ENCODE measurements at places on chromosomes 2 and 18.

DNA sequence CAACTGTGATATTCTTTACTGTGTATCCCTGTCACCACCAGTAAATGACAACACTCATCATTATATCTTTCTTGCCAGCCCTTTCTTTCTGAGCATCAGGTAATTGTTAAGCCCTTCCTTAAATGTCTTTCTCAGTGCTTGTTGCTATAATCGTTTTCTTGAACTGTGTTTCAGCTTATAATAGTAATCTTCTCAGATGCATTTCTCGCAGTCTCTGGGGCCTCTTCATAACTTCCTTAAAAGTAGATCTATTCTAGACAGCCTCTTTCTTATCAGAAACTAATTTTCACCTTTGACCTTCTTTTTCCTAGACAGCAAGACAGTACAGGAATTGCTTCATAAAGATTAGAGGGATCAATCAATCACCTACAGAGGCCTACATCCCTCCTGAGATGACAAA lies 648.1 kb downstream of the CPS1 start:
- DNase-seq = no peak

GRCh38 chr2:6233993-6234392 lies 541.8 kb downstream of the SOX11 start:
- no peak for DNase-seq

- DNase-seq = no peak
Observed at GRCh38 chr2:142582317-142582716, 295.1 kb upstream of the KYNU start.

- no peak for DNase-seq
Observed at GRCh38 chr2:60541056-60541651, 12.3 kb downstream of the BCL11A start.

DNA sequence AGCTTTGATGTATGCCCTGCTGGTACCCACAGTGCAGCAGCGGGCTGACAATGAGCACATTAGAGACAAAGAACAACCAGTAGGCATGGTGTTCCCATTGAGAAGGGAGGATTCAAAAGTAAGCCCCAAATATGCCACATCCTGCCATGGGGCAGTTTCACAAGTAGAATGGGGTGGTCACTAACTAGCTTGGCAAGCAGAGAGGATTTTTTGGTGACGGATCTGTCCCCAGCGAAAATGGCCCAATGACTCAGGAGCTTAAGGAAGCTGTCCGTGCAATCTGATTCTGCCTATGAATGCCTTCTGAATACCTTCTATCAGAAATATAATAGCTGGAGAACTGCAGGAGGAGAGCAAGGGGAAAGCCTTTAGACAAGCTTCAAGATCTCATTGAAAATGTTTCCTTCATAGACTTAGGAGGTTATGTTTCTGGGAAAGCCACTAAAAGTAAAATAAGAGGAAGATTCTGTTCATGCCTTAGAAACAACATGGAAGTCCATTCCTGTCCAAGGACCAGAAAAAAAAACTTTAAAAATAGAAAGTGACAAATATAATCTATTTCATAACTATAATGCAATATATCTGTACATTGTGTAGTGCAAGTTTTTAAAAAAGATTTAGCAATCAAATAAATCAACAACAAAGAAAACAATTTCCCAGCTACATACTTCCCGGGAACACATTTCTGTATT lies 117.5 kb upstream of the SLC14A2 start:
- DNase-seq = no peak

DNA sequence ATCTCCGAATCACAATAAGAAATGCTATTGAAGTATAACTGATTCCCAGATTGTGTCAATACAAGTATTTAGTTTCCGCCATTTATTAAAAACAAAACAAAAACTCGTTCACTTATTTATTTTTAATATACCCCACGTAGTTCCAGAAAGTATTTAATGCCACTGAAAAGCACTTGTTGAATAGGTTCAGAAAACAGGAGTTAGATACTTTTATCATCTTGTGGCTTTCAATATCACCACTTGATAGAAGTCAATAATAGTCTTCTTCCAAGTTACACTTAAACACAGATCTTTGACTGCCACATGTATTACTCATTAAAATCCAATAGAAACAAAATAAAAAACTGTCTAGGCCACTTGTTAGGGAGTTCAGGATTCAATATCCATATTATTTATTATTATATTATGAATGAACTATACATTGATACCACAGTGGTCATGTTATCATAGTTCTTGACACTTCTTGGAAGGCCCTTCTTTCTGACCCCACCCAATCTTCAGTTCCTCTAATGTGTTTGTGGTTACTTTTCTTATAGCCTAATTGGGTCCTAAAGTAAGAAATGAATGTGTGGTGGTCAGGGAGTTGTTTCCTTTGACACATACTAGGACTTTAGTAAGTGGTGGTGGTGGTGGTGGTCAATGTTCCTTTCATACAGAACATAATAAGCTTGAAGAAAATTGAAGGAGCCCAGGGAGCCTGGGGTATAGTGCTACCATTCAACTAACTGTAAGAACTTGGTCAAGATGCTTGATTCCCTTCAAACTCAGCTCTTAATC lies 221.3 kb upstream of the ITGA4 start:
- no peak for DNase-seq

- DNase-seq = no peak
Observed at GRCh38 chr2:150689590-150689989, 202.1 kb upstream of the RND3 start.

DNA sequence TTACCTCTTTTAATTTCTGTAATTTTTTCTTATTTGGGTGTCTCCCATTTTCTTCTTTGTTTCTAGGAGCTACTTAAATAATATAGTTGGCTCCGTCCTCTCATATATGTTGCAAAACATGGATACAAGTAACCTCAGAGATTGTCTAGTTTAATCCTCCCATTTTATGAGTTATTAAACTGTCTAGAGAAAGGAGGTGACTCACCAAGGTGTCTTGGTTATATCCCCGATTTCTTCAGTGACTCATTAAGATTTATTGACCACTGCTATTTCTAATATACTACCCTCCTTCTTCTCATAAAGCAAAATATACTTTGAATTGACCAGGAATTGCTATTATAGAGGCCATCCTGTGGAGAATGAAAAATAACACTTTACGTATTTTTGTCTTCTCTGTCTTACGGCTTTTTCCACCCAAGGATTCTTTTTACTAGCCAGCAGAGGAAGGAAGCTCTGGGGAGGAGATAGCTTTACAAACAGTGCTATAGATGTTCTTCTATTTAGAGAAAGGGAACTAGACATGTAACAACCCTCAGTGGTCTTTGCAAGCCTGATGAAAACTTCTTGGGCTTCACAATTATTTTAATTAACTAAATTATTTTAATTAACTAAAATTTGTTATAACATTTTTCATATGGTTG lies 300.4 kb upstream of the TNP1 start:
- no peak for DNase-seq

- no peak for DNase-seq
Observed at GRCh38 chr2:70380621-70381020, 78.8 kb upstream of the FAM136A start.

- DNase-seq = no peak
Observed at GRCh38 chr2:174952607-174953006, 52.6 kb downstream of the CHN1 start.

GRCh38 chr2:112055730-112056625 lies 909 bp downstream of the TMEM87B start:
- DNase-seq = peak; percentile 10

DNA sequence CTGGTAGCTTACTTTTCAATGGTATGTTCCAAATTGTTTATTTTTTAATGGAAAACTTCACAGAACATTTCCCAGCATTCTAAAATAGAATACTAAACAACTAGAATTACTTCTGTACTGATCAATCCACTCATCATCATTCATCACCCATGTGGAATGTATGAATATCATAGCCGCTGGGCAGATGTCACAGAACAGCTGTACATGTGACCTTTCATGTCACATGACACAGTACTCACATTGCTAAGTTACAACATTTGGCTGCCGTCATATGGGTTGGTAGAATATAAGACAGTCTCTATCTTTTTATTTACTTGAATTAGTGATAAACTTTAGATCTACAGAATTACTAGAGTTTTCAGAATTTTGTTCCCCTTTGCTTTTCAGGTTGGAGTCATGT lies 387.6 kb downstream of the ZEB2 start:
- DNase-seq = no peak

- no peak for DNase-seq
Observed at GRCh38 chr2:70553334-70553583, 367 bp downstream of the TGFA start.

GRCh38 chr2:235977445-235977844 lies 190.7 kb downstream of the GBX2 start:
- no peak for DNase-seq

- DNase-seq = no peak
Observed at GRCh38 chr2:109295070-109295780, 166.2 kb downstream of the SH3RF3 start.

DNA sequence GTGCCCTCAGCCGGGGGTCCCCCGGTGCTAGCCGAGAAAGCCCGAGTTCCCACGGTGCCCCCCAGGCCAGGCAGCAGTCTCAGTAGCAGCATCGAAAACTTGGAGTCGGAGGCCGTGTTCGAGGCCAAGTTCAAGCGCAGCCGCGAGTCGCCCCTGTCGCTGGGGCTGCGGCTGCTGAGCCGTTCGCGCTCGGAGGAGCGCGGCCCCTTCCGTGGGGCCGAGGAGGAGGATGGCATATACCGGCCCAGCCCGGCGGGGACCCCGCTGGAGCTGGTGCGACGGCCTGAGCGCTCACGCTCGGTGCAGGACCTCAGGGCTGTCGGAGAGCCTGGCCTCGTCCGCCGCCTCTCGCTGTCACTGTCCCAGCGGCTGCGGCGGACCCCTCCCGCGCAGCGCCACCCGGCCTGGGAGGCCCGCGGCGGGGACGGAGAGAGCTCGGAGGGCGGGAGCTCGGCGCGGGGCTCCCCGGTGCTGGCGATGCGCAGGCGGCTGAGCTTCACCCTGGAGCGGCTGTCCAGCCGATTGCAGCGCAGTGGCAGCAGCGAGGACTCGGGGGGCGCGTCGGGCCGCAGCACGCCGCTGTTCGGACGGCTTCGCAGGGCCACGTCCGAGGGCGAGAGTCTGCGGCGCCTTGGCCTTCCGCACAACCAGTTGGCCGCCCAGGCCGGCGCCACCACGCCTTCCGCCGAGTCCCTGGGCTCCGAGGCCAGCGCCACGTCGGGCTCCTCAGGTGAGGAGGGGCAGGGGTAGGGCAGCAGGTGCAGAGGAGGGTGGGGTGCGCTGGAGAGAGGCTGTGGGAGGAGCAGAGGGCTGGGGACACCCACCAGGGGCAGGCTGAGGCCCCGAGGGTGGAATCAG lies 14.1 kb upstream of the GMPPA start:
- DNase-seq = no peak

DNA sequence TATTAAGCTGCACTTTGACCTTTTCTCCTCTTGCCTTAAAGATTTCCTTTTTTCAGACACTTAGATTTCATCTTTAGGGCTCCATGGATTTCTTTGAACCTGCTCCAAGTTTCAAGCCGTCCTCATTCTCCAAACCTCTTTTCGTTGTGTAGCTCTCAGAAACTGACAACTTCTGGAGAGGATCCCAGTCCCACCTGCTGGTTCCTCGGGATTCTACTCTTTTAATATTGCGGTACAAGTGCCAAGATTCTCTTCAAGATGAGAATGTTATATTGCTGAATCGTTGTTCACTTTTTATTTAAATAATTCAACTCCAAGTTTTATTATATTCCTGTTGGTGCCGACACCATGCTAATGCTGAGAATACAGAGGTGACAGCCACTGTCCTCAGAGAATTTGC lies 141.1 kb downstream of the CDH20 start:
- DNase-seq = no peak

DNA sequence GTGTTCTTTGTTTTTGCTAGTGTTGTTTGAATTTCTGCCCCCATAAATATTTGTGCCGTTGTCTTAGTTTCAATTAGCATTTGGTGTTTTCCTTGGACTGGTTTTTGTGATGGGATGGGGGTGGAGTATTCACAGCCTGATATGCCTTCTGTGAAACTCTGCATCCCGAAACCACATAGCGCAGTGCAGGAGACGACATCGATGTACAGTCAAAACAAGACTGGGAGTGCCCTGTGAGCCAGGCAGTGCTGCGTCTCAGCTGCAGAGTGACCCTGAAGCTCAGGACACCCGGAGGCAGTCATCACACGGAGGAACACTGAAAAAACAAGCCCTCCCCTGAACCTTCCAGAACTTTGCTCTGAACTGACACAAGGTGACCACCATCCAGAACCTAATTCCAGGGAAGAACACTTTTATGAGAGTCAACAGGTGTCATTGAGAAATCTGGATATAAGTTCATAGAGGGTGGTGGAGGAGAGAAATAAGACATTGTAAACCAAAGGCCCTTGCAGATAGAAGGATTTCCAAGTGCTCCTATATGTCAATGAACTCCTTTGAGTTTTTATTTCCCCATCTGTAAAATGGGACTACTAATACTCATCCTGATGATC lies 61.2 kb upstream of the CABLES1 start:
- no peak for DNase-seq

GRCh38 chr18:51621113-51621863 lies 423.8 kb upstream of the MEX3C start:
- DNase-seq = peak; percentile 83

DNA sequence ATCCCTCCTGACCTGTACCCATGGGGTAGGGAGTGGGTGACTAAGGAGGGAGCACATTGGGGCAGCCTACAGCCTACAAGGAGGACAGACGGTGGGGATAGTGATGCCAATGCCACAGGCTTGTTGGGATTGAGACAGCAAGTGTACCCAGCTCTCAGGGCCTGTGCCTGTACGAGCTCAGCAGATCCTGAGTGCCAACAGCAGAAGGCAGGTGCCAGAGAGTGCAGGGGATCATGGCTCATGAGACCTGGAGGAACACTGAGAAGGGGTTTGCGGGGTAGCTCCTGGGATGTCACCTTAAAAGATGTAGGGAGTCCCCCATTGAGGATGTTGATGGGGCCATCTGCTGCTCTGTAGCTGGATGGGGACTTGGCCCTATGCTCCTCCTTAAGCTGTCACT lies 10.3 kb upstream of the SNED1 start:
- no peak for DNase-seq

GRCh38 chr2:236663287-236664101 lies 93.9 kb downstream of the ACKR3 start:
- no peak for DNase-seq

DNA sequence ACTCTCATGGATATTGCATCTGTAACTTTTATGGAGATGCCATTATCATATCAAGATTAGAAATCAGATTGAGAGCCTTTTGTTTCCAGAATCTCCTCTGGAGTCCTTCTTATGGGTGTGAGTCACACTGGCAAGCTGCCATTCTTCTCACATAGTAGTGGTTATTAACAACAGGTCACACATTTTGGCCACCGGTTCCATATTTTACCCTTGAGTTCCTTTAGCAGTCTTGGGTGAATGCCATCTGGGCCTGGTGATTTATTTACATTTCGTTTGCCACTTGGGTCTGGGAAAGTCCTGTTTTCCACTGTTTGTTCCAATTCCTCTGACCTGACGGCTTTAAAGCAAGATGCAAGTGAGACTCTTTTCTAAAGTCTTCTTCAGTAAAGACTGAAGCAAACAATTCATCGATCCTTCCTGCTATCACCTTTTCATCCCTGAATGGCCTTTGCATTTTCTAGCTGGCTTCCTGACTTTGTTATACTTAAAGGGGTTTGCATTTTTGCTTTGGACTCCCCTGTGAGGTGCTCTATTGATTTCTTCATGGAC lies 80.5 kb upstream of the CAVIN2 start:
- no peak for DNase-seq
